LoVo (cell line): ENCODE measurements at places on chromosomes 6 and 20.
A peak's percentile ranks its signal among the peaks of the same experiment; 100 is the strongest.

GRCh38 chr6:93391965-93392364 is 27.4 kb downstream of the EPHA7 start:
- DNase-seq = no peak

GRCh38 chr20:62603021-62603906 is 39.0 kb upstream of the SLCO4A1 start:
- peak; percentile 37 for DNase-seq

GRCh38 chr6:163457637-163458561 is 43.4 kb downstream of the QKI start:
- peak; percentile 17 for DNase-seq

DNA sequence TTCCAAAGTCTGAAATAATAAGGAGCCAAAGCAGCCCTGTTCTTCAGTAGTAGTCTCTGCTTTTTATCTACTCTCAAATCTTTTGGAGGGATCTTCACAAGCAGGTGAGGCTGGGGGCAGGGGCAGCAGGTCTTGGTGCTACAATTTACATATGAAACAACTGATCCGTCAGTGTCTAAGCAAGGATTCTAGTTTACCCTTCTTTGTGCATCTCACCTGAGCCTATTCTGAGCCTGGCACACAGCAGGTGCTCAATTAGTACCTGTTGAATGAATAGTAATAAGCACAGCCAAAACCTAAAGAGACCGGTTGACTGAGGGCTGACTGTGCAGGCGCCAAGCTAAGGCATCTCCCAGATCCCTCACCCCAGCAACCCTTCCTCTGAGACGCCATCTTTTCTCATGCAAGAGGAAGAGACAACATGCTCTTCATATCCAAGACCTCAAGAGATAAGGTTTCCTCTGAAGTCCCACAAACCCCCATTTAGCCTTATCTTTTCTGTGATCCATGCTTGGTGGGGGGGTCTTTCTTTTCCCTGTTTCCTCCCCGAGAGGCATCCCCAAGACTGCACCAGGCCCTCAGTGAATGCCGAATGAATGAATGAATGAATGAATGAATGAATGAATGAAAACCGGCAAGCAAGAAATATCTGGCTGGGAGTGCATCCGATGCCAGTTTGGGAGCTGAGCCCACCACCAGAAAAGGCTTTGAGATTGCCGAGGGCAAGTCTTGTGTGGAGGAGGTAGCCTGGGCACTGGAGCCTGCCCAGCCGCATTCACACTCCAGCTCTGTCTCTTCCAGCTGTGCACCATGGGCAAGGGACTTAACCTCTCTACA is 2.9 kb upstream of the BMP7 start:
- no peak for DNase-seq

DNA sequence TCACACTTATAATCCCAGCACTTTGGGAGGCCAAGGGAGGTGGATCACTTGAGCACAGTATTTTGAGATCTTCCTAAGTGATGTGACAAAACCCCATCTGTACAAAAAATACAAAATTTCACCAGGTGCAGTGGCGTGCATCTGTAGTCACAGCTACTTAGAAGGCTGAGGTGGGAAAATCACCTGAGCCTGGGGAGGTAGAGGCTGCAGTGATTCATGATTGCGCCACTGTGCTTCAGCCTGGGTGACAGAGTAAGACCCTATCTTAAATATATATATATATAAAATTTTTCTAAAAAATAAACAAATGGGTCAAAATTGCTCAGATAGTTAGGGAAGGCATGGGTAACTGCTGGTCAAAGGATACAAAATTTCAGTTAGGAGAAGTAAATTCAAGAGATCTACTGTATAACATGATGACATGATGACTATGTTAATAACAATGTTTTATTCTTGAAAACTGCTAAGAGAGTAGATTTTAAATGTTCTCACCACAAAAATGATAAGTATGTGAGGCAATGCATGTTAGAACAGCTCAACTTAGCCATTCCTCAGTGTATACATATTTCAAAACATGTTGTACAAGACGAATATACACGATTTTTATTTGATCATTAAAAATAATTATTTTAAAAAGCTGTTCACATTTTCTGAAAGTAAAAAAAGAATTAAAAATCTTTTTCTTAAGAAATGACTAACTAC is 24.4 kb downstream of the TBC1D32 start:
- no peak for DNase-seq

- DNase-seq = no peak
Observed at GRCh38 chr6:121647905-121648304, 212.5 kb downstream of the GJA1 start.

GRCh38 chr6:6909111-6909510 is 198.7 kb upstream of the RREB1 start:
- no peak for DNase-seq

DNA sequence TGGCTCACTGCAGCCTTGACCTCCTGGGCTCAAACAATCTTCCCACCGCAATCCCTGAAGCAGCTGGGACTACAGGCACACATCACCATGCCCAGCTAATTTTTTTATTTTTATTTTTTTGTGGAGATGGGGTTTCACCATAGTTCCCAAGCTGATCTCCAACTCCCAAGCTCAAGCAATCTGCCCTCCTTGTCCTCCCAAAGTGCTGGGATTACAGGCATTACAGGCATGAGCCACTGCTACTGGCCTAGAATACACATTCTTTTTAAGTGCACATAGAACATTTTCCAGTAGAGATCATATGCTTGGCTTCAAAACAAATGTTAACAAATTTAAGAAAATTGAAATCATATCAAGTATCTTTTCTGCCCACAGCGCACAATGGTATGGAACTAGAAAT is 176.8 kb upstream of the MARCKS start:
- no peak for DNase-seq

- DNase-seq = no peak
Observed at GRCh38 chr6:47567586-47567985, 90.0 kb downstream of the CD2AP start.

- no peak for DNase-seq
Observed at GRCh38 chr6:39350723-39351505, 28.4 kb upstream of the KCNK16 start.

- DNase-seq = no peak
Observed at GRCh38 chr20:57841297-57841866, 131.6 kb upstream of the PMEPA1 start.

GRCh38 chr6:118316796-118317384 is 231.2 kb upstream of the PLN start:
- DNase-seq = no peak

DNA sequence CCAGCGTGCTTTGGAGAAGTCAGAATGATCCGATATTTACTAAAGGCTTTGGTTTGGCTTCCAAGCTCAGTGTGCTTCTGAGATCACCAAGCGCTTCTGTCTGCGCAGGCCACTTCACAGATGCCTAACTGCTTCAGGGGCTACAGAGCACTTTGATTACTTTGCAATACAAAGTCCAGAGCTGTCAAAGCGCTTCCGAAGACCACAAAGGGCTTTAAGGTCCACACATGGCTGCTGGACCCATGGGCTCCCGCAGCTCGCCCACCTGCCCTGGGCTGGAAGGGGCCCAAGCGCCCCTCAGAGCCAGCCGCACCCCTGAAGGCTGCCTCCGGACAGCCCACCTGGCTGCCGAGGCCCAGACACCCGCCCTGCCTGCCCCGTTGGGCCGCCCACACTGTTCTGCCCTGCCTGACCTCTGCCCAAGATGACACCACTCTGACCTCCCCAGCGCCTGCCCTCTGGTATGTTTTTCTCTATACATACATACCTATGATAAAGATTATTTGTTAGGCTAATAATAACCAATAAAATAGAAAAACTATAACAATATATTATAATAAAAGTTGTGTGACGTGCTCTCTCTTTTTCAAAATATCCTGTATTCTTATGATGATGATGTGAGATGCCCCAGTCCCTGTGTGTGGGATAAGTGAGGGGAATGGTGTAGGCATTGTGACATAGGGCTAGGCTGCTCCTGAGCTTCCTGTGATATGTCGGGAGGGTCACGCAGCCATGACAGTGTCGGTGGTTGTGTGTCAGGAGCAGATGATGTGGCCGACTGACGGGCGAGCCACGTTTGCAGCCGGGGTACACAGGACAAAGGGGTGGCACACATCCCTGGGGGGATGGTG is 22.6 kb downstream of the DYNLT1 start:
- no peak for DNase-seq

GRCh38 chr6:21885532-21886114 is 292.1 kb downstream of the SOX4 start:
- no peak for DNase-seq

DNA sequence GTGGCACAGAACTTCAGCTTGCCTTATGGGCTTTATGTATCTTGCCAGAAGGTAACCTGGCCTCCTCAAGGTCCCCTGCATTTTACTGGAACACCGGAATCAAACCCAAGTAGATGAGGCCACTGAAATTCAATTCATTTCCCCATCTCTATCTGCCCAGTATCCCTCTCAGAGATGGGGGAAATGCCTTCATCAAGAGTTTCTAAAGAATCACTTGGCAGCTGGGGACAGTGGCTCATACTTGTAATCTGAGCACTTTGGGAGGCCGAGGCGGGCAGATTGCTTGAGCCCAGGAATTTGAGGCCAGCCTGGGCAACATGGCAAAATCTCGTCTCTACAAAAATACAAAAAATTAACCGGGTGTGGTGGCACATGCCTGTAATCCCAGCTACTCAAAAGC is 12.9 kb downstream of the MDGA1 start:
- no peak for DNase-seq
